ENCODE measurements at places on chromosomes 2 and 18.

GRCh38 chr18:58052960-58053359, 8.9 kb downstream of the NEDD4L start:
- no peak for DNase-seq

DNA sequence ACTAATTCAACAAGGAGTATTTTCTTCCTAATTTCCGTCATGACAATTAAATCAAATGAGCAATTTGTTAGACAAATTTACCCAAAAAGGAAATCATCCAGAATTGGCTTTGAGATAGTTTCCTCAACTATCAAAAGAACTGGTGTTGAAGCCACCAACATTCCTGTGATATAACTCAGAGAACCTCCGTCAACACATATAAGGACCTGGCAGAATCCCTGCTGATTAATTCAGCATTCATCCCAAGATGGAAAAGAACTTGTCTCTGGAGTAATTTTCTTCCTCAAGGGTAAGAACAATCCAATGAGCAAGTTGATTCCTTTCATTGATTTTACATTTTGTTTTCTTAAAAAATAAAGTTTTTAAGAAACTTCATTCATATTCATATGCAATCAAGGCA, 62.0 kb downstream of the MBD2 start:
- no peak for DNase-seq

DNA sequence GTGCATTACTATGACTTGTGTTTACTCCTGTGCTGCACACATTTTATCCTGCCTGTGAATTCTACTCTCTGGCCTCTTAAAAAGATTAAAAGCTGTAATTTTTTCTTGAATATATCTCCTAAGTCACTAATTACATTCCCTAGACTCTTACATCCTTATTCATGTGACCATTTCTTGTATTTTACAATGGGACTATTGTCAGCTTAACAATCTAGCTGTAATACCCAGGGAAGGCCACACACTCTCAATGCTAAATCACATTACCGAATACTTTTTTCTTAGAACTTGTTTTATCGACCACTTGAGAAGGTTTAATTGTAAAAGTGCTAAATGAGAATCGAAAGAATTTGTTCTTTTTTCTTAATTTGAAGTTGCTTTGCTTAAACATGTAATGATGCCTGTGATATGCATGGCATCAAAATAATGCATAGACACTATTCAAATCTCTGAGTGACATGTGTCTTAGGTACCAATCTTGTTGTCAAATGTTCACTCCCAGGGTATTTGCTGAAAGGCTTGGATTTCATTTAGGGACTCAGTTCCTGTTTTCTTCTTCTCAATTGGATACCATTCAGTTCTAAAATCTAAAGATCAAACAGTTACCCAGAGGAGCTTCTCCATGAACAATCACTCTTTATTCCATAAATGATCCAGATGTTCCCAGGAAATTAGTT, 498.5 kb downstream of the DPP10 start:
- no peak for DNase-seq

DNA sequence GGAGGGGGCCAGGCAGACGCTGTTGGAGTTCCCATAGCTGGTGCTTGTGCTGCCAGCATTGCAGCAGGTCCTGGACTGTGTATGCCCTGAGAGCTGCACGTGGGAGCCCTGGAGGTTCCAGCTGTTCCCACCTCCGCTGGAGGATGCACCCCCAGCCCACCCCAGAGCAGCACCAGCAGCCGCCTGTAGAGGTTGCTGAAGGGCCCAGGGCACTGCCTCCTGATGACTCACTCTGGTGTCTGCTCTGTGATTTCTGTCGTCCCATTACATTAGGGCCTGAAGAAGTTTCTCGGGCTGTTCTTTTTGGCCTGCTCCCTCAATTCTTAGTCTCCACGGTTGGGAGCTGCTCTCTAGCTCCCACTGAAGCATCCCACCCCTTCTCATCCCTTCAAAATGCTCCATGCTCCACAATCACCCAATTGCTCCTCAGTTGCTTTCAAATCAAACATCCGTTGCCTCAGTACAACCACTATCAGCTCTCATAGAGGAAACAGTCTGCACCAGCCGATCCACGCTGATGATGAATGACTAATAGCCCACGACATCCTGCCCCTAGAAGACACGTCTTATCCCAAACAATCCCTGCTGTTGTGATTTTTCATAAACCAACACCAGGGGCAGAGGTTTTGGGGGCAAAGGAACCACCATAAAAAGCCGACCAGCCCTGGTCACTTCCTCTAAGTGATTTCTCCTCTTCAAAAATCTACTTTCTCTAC, 65.2 kb upstream of the RNF152 start:
- DNase-seq = no peak

- DNase-seq = no peak
These were observed 258.8 kb downstream of the ZNF521 start for GRCh38 chr18:25093141-25093540.

DNA sequence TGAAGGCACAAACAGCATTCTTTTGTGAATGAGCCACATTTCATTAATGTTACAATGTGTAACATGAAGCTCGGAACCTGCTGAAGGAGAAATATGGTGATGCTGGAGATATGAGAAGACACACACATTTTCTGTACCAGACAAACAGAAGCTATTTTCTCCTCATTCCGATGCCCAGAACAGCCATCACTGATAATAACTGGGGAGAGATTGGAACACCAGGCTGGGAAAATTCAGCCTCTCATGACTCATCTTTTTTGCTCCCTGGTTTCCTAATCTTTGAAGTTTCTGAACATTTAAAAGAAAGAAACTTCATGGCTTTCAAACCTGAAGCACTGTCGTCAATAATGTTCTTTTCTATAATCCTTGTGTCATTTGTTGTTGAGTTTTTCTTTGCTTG, 110.9 kb downstream of the LYPD6 start:
- DNase-seq = no peak

DNA sequence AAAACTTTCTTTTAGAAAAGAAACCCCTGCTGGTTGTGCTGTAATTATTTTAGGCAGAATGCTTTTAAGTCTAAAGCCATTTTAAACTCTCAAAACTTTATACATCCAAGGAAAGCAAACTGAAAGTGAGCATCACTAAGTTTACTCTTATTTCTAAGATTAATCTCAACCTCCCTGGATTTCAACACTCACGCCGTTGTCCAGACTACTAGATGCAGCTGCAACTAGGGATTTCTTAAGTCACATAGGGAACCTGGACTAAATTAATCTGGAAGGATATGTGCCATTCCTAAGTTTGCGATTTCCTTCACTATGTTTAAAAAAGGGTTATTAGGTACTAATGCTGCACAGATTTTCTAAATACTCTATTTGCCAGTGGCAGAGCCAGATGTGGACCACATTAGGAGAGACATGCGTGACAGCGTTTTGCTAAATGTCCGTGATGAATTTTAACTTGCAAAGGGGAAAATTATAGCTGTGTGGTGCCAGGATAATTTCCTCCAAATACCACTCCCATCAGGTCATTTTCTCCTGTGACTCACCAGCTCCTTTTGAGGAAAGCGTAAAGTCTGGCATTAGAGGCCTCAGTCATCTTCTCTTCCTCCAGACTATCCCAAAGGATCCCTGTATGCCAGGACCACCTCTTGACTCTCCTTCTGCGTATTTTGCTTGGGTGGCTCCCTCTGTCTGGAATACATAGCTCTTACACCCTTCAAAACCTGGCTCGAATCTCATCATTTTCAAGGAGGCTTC, 143.7 kb downstream of the ATL2 start:
- no peak for DNase-seq

- DNase-seq = no peak
These were observed 158.3 kb upstream of the PIEZO2 start for GRCh38 chr18:11307716-11308115.

DNA sequence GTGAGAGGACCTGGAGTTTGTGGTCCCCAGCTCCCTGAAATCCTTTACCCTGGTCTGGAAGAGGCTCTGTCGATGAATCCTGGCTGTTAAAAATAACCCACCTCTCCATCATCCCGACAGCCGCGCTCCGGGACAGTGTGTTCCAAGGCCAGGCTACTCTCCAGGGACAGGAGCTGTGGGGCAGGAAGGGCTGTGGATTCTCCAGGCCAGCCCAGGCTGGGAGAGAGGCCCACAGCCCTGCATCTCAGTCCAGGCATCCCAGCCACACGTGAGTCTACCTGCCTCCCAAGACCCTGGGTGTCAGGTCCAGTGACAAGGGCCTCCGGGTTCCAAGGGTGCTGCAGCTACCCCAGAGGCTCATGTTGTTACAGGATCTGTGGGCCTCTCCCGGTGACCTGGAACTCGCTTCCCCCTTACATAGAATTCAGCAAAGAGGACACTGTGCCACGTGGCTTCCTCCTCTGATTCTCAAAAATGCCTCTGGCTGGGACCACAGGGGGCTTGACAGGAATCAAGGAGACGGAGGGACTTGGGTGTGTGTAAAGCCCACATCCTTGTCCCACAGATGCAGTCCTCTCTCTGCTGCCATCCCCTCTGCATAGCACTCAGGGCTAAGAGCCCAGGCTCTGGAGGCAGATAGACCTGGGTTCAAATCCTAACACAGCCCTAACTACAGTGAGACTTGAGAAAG, 17.3 kb downstream of the ADRA2B start:
- DNase-seq = peak; percentile 18

DNA sequence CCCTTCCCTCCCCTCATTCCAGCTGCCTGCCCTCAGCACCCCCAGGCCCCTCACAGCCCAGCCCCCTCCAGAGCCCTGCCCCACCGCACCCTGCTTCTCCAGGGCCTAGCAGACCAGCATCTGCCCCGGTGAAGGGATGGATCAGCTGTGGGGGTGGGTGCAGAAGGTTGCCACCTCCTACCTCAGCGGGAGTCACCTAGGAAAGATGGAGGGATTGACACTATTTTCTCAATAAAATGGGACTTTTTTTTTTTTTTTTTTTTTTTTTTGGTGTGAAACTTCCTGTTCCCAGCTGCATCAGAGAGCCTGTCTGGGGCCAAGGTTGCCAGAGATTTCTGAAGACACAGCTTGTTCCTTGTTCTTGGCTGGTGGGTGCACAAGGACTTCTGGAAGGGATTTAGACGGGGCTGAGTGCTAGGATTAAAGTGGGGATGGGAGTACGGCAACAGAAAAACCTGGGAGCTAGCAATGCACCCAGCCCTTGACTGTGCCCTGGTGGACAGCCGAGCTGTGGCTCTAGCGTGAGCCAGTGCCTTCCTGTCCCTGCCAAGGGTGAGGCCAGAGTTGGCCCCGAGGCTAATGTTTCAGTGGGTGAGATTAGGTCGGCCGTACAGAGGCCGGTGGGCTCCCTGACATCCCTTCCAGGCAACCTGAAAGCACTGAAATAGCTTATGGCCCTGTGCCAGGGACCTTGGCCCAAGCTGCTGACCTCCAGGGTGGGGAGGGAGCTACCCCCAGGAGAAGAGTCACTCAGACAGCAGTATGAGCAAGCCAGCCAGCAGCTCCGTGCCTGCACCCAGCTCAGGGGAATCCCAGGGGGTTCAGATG, 4.6 kb downstream of the B3GNT7 start:
- no peak for DNase-seq

GRCh38 chr18:3305354-3305762, 43.4 kb downstream of the MYL12B start:
- no peak for DNase-seq

- DNase-seq = no peak
These were observed 2.0 kb downstream of the INO80C start for GRCh38 chr18:35495536-35496314.

DNA sequence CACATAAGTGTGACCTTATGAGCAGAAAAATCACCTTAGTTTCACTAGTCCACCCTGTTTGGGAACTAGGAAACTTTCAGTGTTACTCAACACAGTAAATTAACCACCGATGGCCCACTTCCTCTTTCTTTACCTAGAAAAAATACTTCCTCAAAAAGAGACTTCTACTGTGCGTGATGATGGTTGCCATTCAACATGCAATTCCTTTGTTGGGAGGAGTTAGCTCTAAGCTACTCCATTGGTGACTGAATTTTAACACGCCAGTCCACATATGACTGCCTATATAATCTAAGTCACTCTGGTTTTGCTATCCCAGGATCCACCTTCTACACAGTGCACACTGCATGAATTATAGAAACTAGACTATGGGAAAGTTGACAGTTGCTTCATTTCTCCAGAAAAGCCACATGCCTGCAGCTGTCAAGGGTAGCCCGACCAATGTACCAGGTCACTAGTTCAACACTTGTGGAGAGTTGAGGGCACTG, 47.8 kb upstream of the REG3G start:
- DNase-seq = no peak

DNA sequence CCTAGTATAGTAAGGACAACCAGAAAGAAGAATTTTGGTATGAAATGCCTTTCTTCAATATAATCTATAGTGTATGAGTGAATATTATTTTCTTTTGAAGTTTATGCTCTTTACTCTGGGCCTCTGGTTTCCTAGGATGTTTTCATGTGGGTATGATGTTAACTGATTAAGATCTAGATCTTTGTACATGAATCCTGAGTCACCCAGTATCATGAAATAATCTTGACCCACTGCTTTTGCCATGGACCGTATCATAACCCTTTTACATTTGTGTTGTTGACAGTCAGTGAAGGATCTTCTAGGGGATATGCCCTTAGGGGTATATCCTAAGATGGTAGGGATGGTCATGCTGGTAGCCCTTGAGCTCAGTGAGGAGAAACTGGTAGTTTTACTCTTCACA, 100.3 kb downstream of the RAB3GAP1 start:
- DNase-seq = no peak

DNA sequence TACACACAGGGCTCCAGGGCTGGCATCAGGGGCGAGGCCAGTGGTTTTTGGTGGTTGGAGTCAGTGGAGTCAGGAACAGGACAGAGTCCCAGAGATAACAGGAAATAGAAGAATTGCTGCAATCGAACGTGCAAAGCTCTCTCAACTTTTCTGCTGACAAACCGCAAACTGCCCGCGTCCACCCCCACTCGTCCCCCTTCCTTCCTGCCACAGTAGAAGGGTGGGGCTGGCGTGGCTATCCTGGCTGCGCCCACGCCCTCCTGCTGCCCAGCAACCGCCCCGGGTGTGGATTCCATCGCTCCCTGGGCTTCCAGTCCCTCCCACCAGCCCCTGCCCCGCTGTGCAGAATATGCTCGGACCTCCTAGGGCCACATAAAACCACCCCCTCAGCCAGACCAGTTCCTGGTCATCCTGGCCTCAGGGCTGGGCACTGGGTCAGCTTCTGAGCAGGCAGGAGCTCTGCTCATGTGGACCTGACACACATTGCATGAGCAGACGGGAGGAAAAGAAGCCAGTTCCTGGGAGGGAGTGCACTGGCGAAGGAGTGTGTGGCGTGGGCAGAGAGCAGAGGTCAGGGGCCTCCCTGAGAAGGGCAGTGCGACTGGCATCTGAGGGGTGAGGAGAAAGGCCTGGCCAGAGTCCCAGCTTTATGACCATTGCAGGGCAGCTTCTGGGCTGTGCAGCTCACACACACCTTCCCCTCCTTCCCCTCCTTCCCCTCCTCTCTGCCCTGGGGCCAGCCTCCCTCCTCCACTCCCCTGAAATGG, 85.4 kb upstream of the ATG16L1 start:
- DNase-seq = peak; percentile 43

DNA sequence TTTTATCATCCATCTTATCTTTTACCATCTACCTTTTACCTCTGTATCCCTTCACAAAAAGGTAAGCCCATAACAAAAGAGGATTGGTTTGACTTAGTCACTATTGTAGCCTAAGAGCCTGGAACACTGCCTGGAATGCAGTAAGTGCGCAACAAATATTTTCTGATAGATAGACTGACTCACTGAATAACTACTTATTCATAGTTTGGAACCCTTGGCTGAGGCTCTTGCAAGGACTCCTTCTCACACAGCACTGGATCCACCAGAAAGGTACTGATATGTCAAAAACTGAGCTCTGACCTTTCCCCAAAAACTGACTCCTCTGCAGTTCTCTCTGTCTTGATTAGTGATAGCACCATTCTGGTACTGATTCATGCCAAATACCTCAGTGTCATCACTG, 426.7 kb downstream of the SETBP1 start:
- DNase-seq = no peak

GRCh38 chr2:217970206-217970605, 32.6 kb downstream of the TNS1 start:
- no peak for DNase-seq

- no peak for DNase-seq
These were observed 593 bp upstream of the ACTR2 start for GRCh38 chr2:65227020-65227455.
